ENCODE measurements at places on chromosomes 5 and 9.

DNA sequence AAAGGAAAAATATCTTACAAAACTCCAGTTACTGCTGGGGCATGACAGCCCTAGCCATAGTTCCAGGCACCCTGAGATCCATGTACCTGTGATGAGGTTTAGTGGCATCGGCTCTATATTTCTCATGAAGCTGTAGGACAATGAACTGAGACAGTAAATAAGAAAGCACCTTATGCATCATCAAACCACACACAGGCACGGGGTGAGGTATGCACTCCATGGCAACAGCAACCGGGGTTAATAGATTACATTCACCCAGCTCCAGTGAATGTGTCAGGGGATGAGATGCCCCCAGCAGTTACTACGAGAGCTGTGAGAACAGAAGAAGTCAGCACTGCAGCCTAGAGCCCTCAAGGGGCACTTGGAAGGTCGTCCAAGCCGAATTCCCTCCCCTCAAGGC lies 162.0 kb upstream of the S1PR3 start:
- DNase-seq: no peak

DNA sequence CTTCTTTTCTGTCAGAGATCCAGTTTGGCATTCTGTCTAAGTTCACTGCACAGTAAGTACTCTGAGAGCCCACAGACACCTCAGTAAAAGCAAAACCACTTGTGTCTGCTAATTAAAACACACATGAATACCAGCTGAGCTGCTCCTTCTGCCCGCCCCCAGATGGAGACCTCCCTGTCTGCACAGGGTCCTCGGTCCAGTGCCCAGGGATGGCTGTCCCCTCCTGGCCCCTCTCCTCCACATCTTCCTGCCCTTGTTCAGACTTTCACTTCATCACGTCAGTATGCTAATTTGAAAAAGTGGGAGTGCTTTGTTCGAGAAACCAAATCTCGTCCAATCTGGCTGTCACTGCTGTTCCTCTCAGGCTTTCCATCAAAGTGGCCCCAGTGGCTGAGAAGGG lies 43.5 kb downstream of the LIX1 start:
- DNase-seq: no peak

GRCh38 chr5:123155446-123155960 lies 66.5 kb downstream of the PRDM6 start:
- DNase-seq: no peak

GRCh38 chr9:117368684-117369230 lies 46.1 kb downstream of the ASTN2 start:
- DNase-seq: no peak

DNA sequence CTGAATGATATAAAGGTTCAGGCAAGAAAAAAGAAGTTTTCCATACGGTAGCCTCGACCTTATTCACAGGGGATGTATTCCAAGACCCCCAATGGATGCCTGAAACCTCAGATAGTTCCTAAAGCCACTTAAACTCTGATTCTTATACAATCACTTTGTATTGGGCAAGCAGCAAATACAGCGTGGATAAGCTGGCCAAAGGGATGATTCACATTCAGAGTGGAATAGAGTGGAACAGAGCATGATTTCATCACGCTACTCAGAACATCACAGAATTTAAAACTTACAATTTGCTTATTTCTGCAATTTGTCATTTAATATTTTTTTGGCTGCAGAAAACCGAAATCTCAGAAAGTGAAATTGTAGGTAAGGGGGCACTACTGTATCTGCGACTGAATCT lies 40.5 kb upstream of the CDH18 start:
- DNase-seq: no peak

GRCh38 chr5:181042036-181042713 lies 2.1 kb downstream of the BTNL9 start:
- no peak for DNase-seq

GRCh38 chr5:17832949-17833745 lies 198.9 kb downstream of the TAF11L14 start:
- no peak for DNase-seq

DNA sequence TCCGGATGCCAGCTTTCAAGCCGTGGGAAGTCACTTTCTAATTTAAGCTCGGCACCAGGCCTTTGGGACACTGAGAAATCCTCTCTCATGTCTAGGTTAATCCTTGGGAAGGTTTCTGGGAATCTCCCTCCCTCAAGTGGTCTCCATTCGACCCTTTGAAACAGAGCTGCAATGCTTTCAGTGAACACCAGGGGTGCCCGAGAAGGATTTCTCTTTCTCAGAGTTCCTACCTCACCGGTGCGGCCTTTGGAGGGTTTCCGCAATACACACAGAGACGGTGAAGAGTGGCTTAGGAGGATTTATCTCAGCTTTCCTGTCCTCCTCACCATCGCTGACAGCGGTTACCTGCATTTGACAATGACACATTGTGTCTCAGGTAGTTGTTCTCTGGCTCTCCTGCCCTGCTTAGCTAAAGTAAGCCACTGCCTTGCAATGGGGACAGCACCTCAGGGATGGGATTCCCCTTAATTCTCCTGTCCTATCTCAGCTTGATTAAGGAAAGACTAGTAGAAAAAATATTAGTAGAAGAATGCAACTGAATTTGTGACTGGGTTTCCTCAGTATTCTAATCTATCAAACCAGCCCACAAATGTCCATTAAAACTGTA lies 180.6 kb downstream of the GABRG2 start:
- no peak for DNase-seq

GRCh38 chr5:39349484-39349883 lies 14.8 kb downstream of the C9 start:
- no peak for DNase-seq

DNA sequence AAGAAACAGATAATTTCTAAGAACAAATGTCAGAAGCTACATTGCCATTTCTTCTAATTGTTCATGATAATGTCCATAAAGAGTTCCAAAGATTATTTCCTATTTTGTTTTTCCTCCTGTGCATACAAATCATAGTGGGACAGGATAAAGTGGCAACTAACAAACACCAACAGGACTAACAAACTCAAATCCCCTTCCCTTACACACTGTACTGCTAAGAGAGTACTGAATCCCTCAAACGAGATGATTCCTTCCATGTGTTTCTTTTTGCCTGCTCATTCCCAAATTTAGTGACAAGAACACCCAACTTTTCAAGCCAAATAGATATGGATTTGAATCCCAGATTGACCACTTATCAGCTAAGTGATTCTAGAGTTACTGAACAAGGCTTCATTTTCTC lies 15.2 kb downstream of the STRBP start:
- no peak for DNase-seq

- DNase-seq: no peak
These were observed 33.4 kb downstream of the TMEM252 start for GRCh38 chr9:68507130-68507805.

- no peak for DNase-seq
These were observed 8.0 kb downstream of the RNF44 start for GRCh38 chr5:176529116-176529740.

GRCh38 chr9:128894764-128895163 lies 12.8 kb downstream of the LRRC8A start:
- DNase-seq: no peak

DNA sequence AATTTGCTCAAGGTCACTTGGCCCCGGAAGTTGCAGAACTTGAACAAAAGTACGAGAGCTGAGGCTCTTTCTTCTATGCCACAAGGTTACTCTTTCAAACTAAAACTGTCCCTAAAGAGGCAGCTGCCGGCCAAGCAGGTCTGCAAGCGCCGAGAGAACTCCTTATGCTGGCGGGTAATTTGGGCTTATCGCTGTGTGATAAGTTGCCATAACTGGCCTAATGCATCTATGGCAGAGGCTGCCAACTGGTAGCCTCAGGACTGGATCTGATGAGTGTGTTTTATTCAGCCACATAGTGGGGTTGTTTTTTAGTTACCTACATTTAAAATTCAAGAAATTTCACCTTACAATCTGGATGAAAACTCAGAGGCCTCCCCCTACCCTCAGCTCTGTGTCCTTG lies 68.1 kb upstream of the SPOCK1 start:
- DNase-seq: no peak

- DNase-seq: peak; percentile 74
These were observed at the start of gene DENND1A for GRCh38 chr9:123929870-123930831. TSS of gene DENND1A (minus strand) at chr9:123930126. CDS start at chr9:123929905, 221 bp downstream.

DNA sequence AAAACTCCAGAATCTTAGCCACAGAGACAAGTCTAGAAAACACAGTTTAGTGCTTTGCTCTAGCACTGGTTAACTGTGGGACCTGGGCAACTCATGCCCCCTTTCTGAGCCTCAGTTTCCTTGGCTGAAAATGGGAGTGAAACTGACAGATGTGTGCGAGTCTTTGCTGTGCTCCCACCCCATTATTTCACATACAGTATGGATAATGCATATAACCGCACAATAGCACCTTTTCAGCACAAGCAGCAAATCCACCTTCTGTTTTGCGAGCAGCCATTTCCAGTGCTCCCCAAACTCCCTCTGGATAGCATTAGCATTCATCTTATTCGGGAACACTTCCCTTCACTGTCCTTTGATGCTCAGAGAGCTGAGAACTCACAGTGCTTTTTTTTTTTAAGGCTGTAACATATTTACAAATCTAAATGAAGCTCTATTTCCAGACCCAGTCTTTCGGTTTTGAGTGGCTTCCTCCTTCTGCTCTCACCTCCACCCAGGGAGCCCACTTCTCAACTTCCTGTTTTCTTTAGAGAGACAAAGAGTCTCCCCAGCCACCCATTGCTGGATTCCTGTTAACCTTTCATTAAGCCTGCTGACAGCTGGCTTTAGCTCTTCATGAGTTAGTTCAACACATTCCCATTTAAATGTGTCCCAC lies 49.2 kb downstream of the TIMD4 start:
- no peak for DNase-seq

DNA sequence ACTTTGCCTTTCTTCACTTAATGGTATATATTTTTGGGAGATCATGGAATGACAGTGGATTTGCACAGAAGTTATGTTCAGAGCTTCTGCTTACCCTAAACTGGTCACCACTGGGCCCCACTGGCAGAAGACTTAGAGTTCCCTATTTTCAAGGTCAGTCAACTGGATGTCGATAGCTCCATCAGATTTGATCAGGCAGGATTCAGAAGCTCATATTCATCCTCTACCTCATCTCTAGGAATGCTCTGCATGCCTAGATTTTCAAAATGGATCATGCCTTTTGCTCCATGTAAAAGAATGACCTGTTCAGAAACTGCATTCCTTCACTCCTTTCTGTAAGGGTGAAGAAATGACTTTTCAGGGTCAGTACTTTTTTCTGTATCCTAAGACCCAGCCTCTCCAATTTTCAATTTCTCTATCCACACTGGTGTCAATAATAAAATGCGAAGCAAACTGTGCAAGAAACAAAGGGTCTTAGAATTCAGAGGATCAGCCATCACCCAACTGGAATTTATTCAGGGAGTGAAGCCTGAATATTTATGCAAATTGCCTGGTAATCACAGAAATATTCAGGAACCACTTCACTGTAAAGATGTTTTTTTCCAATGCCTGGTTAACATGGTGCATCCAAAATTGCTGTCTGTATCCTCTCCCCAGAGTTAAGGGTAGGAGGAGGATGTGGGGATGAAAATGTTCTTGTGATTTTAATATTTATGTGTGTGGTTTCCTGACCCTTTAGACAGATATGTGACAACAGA lies 125.4 kb downstream of the DOCK2 start:
- no peak for DNase-seq

GRCh38 chr5:5705010-5705409 lies 282.5 kb downstream of the ICE1 start:
- no peak for DNase-seq

- DNase-seq: no peak
These were observed 53.9 kb upstream of the PTCH1 start for GRCh38 chr9:95570646-95571045.

- no peak for DNase-seq
These were observed 34.8 kb upstream of the TMC1 start for GRCh38 chr9:72486594-72486955.

- no peak for DNase-seq
These were observed 113.0 kb downstream of the APBA1 start for GRCh38 chr9:69559126-69559525.

DNA sequence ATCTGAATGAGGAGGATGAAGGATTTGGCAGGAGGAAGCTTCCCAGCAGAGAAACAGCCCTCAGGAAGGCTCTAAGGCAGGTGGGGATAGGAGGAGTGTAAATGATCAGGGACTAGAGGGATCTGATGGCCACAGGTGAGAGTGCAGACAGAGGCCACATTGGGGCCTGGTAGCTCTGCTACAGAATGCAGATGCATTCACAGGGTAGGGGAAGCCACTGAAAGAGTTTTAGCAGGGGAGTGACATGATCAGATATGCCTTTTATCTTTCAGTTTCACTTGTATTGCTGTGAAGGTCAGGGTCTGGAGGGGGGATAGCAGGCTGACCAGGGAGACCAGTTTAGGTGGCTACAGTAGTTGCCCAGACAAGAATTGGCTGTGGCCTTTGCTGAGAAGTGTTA lies 3.0 kb downstream of the TXNDC15 start:
- no peak for DNase-seq

DNA sequence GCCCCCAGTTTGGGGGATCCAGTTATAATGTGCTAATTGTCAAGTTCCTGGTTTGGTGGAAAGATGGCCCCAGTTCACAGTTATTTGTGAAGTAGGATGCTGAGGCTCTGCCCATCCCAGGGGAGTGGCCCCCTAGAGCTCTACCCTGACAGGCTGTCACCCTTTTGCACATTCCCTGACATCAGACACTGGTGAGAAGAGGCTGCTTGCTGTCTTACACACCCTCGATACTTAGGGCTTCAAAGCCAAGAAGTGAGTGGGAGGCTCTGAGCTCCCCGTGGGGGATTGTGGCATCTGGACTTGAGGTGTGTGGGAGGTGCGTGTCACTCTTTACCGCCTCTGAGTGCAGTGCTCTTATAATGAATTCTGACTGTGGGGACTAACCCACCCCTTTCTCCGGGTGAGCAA lies 168.5 kb downstream of the DOCK2 start:
- no peak for DNase-seq

GRCh38 chr5:17106521-17106920 lies 110.9 kb upstream of the BASP1 start:
- DNase-seq: no peak

DNA sequence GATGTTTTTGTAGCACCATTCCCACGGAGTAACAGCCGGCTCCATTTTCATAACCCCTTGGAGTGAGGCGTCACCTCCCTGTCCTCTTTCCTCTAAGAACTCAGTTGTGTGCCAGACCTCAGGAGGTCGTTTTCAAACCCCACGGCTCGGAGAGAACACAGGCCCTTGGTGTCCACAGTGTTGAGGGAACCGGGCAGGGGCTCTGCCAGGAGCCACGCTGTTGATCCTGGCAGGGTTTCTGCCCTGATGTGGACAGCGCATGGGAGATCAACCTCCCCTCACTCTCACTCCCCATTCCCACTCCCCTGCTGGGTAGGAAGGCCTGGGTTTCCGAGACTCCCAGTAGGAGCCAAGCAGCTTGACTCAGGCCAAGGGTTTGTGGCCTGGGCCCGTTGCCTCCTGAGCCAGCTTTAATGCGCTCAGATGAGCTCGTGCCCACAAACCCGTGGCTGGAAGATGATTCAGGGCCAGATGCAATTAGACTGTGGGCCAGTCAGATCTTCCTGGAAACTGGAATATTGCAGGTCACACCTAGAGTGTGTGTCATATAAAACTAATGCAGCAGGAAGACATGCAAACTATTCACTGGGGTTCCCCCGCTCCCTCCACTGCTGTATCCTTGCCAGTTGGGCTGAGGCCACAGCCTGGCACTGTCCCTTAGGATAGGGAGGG lies 133.4 kb downstream of the SLC12A2 start:
- DNase-seq: peak; percentile 71
